ENCODE measurements at places on chromosomes 6 and 20.

DNA sequence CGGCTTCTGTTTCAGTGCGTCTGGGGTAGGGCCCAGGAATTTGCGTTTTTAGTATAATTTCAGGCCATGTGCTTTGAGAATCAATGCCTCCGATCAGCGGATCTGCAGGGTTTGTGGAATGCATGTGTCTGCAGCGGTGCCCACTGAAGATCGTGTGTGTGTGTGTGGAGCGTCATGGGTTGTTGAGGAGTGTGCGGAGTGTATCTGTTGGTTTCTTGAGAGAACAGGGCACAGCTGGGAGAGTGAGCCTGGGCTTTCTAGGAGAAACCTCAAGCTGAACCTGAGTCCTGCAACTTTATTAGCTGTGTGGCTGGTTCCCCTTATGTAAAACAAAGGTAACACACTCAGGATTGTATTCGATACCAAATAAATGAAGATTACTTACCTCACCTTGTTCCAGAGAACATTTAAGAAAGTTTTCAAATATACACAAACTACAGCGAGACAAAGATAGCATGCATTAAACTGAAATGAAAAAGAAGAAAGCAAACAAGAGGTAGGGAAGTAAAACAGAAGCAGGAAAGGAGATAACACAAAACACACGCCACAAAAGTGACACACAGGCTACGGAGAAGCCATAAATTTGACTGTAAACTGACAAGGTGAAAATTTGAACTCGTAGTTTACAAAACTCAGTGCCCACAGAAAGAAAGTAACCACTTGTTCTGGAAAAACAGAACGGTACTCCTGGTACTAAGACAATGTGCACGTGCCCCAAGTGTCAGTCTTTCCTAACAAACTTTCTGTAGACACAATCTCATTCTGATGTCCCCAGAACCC is 28.8 kb downstream of the PDE10A start:
- no peak for DNase-seq

DNA sequence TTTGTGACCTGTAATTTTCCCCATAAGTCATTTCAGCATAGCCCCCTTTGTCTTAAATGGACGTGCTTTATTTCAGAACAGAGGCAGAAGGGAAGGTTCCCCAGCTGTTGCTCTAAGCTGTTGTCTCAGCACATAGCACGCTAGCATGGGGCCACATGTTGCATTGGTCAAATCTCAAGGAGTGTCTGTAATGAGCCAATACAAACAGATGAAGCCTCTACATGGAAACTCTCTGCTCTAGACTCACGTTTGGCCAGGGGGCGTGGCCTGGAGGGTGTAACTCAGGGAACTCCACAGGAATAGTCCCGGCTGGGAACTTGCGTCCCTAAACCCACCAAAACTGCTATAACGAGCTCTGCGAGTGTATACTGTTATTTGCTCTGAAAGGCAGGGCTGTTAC is 35.2 kb upstream of the SLC22A2 start:
- no peak for DNase-seq

- DNase-seq: no peak
Observed at GRCh38 chr6:163485388-163485851, 70.9 kb downstream of the QKI start.

- no peak for DNase-seq
Observed at GRCh38 chr6:41824571-41825569, 37.4 kb downstream of the TOMM6 start.

DNA sequence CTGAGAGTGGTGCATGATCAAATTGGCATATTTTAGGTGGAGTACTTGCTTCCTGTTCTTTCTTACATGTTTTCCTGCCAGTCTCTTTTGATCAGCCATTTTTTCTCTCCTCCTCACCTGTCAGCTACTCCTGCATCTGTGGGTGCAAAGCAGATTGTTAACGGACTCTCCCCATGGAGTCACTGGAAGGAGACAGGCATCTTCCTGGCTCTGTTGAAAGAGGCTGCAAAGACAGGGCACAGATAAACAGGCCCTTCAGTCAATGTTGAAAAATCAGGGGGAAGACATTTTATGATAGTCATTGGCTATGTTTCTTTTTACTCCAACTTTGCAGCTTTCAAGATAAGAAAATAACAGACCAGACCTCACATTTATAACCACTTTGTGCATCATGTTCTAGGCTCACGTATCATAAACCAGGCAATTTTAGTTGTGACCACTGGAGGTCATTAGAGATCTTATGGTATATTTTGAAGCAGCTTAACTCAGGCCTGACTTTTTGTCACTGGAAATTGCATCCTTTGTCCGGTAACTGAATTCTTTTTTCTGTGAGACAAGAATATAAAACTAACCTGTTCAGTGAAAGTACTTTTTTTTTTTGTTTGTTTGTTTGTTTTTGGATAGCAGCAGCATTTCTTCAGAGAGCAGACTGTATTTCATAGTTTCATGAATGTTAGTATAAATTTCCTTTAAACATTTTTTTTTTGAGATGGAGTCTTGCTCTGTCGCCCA is 20.1 kb downstream of the ECT2L start:
- DNase-seq: no peak

- no peak for DNase-seq
Observed at GRCh38 chr6:108920751-108921150, 72.5 kb downstream of the ARMC2 start.

DNA sequence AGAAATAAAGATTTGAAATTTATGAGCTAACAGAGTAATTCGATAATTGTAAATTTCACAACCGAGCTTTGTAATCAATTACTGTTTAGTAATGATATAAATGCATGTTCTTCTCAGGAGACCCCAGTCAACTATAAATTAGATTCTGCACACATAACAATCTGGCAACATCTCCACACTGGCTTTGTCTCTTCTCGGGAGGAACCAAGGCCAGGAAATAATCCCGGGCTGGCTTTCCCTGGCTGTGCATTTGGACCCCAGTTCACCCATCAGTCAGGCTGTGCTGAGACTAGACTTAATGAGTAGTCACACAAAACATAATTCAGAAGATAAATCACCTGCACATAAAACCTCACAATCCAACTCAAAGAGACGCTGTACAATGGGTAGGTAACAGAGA is 65.5 kb downstream of the PTPRT start:
- no peak for DNase-seq

GRCh38 chr20:8933381-8933807 is 135.5 kb upstream of the PLCB4 start:
- DNase-seq: no peak

GRCh38 chr6:29938746-29939508 is 3.4 kb upstream of the HLA-A start:
- DNase-seq: no peak

DNA sequence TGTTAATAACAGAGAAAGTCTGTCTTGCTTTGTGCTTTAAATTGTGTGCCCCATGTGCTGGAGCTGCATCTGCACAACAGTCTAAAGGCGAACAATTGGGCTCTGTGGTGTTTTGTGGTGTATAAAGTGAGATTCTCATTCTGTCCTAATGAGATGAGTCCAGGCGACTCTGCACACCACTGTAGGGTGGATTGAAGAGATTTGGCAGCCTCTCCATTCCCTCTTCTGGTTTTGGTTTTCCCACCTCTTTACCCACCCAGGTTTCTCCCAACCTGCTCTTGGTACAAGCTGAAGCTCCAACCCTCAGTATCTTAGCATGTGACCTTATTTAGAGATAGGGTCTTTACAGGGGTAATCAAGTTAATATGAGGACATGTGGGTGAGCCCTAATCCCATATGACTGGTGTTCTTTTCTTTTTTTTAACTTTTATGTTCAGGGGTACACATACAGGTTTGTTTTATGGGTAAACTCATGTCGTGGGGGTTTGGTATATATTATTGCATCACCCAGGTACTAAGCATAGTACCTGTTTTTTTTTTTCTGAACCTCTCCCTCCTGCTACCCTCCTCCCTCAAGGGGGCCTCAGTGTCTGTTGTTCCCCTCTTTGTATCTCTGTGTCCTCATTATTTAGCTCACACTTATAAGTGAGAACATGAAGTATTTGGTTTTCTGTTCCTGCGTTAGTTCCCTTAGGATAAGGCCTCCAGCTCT is 217.6 kb upstream of the DTNBP1 start:
- no peak for DNase-seq

DNA sequence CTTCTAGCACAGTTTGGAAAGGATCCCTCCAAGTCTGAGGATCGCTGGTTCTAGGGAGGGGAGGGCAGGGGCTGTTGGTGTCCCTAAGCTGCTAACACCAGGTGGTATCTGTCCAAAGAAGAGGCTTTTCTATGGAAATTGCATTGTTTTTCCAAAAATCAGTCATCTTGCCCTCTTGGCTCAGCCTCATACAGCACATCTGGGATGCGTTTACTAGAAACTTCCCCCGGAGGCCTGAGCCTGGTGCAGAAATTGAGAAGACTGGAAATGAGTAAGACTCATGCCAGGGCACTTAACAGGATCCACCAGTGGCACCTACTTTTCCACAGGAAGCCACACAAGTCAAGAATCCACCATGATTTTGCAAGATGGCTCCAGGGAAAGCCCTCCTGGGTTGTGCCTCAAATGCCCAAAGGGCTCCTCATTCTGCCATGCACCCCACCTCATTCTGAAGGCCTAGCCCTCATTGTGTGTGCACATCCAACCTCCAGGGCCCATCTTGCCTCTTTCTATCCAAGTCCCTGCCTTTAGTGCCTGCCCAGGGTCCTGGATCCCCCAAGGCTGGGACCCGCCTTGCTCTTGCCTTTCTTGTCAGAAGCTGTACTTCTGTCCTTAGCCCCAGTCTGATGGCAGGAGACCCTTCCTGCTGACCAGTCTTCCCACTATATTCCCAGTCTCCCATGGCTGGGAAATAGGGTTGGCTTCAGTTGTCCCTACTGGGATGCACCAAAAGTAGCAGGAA is 97.6 kb downstream of the MRPL14 start:
- DNase-seq: no peak

All from stimulated activated CD4-positive, alpha-beta T cell treated with anti-CD3 and anti-CD28 coated beads, Interleukin-2, amount 100 ng/mL, for 48 hours (primary cell).